ENCODE measurements at places on chromosomes 13 and 19. TPM values are rescaled to one million over a fixed set of nuclear protein-coding genes. Genes with fewer than 3 reads are reported as not detected.

JOSD2 gene
- 20.5 TPM for total RNA-seq

RTBDN gene
- not detected for total RNA-seq

OLFM2 gene
- not detected for total RNA-seq

CYSLTR2 gene
- total RNA-seq = 4.1 TPM

LRG1 gene
- total RNA-seq = 5.5 TPM

SLC27A5 gene
- total RNA-seq = 7.2 TPM

VPS36 gene
- total RNA-seq = 136 TPM

LINGO3 gene
- not detected for total RNA-seq

ALKBH7 gene
- 97.5 TPM for total RNA-seq

ZNF556 gene
- total RNA-seq = 0.96 TPM

PCID2 gene
- total RNA-seq = 79.9 TPM

PGLYRP1 gene
- not detected for total RNA-seq

UHRF1 gene
- total RNA-seq = 4.6 TPM

LILRB4 gene
- total RNA-seq = 4.6 TPM

CEACAM3 gene
- 3.4 TPM for total RNA-seq

KLF1 gene
- 3.1 TPM for total RNA-seq

SYCN gene
- total RNA-seq = not detected

ADGRE3 gene
- not detected for total RNA-seq

ZIC2 gene
- not detected for total RNA-seq

KLK11 gene
- 3.9 TPM for total RNA-seq

FCAR gene
- total RNA-seq = not detected

SOX1 gene
- 0.96 TPM for total RNA-seq

CCDC70 gene
- total RNA-seq = 2.2 TPM

MEDAG gene
- 61.2 TPM for total RNA-seq

PBX4 gene
- 10.8 TPM for total RNA-seq

TRMT1 gene
- total RNA-seq = 3.9 TPM

ZNF541 gene
- not detected for total RNA-seq

GPR12 gene
- total RNA-seq = 2.4 TPM

KLK3 gene
- 0.48 TPM for total RNA-seq

APOC1 gene
- total RNA-seq = not detected

ZNF101 gene
- 14.2 TPM for total RNA-seq

LRRC63 gene
- total RNA-seq = 0.72 TPM

UBE2M gene
- total RNA-seq = 32.7 TPM

FXYD3 gene
- total RNA-seq = 26.7 TPM

TEX101 gene
- not detected for total RNA-seq

CYP2A6 gene
- total RNA-seq = not detected

FAAP24 gene
- 0.96 TPM for total RNA-seq

PSPC1 gene
- total RNA-seq = 74.6 TPM

ZNF491 gene
- 3.1 TPM for total RNA-seq

HTR2A gene
- 29.6 TPM for total RNA-seq

Measured in umbilical cord (tissue), 2 donors.